Retina (tissue), 1 donor: ENCODE measurements at places on chromosomes 7 and 10.

DNA sequence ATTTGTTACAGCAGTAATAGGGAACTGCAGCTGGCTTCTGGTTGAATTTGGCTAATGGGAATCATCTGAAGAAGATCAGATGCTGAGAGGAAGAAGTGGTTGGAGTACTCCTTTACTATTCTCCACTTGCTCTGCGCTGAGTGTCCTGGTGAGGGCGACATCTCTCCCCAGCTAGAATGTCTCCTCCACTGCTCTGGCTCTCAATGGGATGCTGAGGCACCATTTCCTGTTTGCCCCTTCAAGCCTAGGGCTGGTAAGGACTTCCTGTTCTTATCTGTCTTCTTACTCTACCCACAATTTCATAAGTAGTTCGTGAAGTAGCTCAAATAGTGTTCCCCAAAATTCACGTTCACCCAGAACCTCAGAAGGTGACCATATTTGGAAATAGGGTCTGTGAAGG, 43.2 kb upstream of the TES start:
- no peak for DNase-seq

DNA sequence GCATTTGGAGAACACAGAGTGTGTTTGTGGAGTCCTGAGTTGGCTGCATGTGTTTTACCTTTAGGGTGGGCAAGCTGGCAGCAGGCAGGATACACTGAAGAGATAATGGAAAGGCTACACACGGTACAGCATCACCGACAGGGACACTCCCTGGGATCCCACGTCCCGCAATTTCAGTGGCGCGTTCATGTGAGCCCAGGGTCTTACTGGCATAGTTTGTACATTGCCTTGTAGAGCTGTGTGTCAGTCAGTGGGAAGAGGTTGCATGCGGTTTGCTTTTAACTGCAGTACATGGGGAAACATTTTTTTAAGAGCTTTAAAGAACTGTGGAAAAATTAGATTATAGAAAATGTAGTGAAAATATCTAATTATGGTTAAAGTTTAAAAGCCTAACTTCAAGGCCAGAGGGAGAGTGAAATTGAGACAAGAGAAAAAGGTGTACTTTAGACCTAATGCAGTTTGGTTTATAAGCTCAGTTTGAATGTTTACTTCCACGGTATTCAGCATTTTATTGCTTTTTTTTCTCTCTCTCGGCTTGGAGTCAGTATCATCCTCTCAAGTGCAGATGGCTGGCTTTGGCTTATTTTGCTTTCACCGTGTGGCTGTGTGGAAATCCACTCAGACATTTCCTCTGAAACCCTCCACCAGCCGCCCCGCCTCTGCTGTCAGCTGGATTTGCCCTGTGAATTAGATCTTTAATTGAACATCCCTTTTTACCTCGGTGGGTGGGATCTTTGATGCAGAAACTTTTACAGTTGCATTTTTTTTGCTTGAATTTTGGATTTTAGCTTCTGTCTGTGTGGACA, 364.2 kb upstream of the COBL start:
- DNase-seq, result no peak

GRCh38 chr7:131786204-131786603, 229.8 kb upstream of the PODXL start:
- no peak for DNase-seq

DNA sequence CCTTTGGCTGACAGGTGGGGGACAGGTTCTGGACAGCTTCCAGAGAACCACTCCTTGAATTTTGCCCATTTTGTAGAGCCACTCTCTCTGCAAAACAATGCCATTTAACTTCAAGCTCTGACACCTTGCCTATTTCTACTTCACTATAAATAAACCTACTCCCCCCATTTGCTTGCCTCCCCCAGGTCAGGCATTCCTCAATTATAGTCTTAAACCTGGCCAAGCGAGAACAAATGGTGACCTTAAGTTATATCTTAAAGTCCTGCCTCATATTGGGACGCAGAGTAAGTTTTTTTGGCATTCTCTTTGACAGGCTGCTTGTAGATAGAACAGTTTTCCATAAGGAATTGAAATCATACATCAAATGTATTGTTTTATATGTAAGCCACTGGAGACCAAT, 706.9 kb downstream of the LRMDA start:
- DNase-seq, result no peak

- DNase-seq, result no peak
These were observed 44.8 kb upstream of the FAM133B start for GRCh38 chr7:92634924-92635519.

DNA sequence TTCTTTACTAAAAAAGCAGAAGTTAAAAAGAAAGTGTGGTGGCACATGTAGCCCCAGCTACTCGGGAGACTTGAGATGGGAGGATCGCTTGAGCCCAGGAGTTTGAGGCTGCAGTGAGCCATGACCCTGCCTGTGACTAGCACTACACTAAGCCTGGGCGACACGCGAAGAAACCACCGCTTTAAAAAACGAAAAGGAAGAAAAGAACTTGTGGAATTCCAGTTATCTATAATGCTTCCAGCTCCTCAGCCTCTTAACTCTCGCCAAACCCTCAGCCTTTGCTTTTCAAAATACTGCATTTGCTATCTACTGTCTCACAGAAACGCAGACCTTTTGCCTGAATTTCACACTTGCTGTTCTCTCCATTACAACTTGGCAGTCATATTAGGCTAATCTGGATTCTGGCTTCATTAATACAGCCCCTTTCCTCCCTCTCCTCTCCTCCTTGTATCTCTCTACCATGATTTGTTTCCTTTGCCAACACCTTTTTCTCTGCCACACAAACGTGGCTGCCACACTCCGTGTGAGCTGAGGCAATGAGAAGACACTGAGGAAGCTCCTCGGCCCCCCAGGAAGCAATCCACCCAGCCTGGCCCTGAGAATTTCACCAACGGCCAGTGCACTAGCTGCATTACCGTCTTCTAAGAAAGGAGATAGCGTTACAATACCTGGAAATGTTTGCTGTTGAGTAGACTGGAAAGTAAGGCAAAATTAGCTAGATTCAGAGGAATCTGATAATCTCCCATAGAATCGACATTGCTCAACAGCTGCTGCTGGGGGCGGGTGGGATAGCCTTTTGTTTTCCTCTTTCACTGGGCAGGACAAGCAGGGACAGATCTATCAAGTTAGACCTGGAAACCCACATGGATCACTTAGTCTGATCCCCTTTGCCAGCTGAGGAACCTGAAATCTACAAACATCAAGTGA, 37.2 kb downstream of the CALML5 start:
- DNase-seq, result no peak

GRCh38 chr7:16727736-16728135, 25.8 kb upstream of the TSPAN13 start:
- no peak for DNase-seq

DNA sequence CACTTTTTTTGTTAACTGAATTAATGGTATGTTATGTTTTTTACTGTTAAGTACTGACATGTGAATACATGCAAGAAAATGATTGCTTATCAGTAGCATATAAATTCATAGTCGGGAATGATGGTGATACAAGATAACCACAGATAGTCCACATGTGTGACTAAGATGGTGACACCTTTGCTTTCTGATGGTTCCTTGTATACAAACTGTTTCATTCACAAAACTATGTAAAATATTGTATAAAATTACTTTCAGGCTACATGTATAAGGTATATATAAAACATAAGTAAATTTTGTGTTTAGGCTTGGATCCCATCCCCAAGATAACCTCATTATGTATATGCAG, 10.0 kb downstream of the CISD1 start:
- no peak for DNase-seq

GRCh38 chr10:87864496-87865059, 1.2 kb downstream of the PTEN start:
- DNase-seq, result no peak

DNA sequence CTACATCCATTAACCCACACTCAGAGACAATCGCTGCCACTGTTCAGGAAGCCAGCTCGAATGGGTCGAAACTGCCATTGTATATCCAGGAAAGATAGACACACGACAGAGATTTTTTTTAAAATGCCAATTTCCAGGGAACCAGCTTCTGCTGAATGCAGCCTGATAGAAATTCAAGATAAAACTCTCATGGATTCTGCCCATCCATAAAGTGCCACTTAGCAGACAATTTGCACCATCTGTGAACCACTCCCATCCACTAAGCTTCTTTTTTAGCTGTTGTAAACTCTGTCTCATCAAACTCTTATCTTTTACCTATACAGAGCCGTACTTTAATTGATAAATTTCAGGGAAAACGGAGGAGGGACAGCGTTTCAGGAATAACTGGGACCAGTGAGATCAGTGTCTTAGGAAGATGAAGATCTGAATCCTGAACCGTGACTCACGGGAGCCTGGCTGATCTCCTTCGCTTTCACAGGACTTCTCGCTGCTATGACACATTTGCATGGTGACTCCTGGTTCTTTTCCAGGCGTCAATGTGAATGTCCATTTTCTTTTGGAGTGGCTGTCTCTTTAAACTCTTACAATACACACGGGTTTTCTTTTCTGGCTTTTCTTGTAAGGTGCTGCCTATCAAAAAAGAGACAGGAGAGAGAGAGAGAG, 103.4 kb downstream of the FAM204A start:
- no peak for DNase-seq

DNA sequence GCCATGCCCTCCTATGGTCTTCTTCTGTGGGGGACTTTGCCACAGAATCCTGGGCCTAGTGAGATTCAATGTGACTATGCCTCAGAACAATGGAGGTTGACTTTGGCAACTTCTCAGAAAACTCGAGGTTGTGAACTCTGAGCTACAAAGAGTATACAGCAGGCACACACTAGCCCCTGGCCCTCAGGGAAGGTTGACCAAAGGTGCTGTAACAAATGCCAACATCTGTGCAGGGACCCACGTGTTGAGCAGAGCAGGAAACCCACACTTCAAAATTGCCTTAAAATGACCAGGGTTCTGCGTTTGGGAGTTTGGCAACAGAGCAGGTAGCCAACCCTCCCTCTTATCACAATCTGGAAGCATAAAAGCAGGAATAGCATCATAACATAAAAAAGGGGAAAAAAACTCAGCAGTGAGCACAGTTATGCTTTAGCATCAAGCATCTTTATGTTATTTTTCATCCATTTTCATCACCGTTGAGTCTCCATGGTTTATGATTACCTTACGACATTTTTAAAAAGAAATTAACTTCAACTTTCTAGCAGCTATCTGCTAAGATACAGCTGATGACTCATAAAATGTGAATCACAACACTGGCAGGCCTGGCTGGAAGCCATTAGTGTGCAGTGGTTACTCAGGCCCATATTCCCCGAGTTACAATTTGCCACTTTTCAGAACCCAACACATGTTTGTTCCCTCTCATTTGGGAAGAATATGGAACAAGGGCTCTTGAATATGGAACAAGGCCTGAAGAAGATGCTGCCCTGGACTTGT, 11.1 kb downstream of the PRLHR start:
- no peak for DNase-seq

DNA sequence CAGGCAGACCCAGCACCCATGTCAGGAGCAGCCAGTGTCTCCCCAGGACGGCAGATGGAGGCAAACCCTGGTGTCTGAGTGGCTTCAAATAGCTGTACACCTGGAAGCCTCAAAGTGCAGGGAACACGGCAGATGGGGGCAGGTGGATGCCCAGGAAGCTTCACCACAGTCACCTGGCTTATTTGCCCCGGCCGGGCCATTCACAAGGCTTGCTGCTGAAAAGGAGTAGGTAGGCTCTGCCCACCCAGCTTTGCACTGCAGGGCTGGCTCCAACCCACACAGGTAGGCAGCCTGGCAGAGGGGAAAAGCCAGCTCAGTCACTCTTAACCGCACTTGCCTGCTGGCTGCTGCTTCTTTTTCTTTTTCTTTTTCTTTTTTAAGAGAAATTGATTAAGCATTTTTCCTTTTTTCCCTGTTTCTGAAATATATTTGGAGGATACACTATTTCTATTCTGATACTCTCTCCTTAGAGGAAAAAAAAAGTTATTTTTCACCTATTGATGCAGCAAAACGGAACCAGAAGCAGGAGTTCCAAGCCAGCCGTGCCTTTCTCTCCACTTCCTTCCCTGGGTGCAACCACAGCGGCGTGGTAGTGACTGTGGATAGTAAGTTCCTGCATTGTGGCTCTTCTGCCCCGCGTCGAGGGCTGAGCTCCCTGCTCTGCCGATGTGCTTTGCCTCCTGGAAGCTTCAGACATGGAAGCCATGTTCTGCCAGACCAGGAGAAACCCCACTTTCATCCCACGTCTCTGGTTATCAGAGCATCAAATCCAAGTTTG, 118.3 kb downstream of the KLF6 start:
- DNase-seq, result peak; percentile 63

DNA sequence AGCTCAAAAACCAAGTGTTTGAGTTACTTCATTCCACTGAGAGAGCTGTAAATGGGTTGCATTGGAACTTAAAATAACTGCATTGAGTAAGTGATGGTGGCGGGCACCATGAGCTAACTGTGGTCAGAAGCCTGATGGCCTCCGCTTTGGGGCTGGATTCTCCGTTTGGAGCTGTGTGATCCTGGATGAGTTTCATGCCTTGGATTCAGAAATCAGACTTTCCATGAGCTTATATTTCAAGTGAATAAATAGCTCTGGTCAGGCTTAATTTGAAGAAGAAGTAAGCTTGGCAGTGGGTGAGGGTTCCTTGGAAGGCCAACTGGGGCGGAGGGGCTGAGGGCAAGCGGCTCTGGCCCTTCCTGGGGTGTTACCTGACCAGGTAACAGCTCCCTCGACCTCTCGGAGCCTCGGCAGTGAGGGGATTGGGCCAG, 5.6 kb downstream of the HTRA1 start:
- DNase-seq, result no peak

- DNase-seq, result peak; percentile 56
These were observed 31.6 kb upstream of the TMEM254 start for GRCh38 chr10:80046629-80047441.

- no peak for DNase-seq
These were observed 165.7 kb upstream of the FZD1 start for GRCh38 chr7:91098566-91098965.

- no peak for DNase-seq
These were observed 41.4 kb upstream of the GTF2I start for GRCh38 chr7:74615933-74616780.

DNA sequence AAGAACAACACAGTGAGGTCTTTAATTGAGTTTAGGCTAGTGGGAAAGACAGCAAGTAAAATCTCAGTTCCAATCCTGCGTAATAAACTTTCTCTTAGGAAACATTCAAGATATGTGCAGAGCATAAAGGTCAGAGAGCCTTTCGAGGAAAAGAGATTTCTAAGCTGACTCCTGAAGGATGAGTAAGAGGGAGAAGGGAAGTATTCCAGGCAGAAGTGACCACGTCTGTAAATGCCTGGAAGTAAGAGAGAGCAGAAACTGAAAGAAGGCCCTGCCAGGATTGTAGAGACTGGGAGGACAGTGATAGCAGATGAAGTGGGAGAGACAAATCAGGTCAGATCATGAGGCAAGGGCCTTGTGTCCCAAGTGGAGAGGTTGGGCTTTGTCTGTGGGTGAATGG, 41.8 kb downstream of the PNLIPRP3 start:
- no peak for DNase-seq

- DNase-seq, result no peak
These were observed 683.1 kb downstream of the NRG3 start for GRCh38 chr10:82558014-82558607.

- DNase-seq, result no peak
These were observed 32.7 kb downstream of the CYP17A1 start for GRCh38 chr10:102804382-102805055.
